Left lobe of liver (tissue), 2 donors: ENCODE measurements at places on chromosomes 11 and 22. TPM values are rescaled to one million over a fixed set of nuclear protein-coding genes. Genes with fewer than 3 reads are reported as not detected.

RAB1B gene
- total RNA-seq: 58.0 TPM

UVRAG gene
- total RNA-seq: 8.8 TPM

MMP10 gene
- not detected for total RNA-seq

PDE3B gene
- 41.1 TPM for total RNA-seq

CXCR5 gene
- total RNA-seq: 0.08 TPM

TMEM121B gene
- 0.10 TPM for total RNA-seq

DUSP18 gene
- 0.70 TPM for total RNA-seq

ACTN3 gene
- total RNA-seq: not detected

CALCA gene
- total RNA-seq: 0.73 TPM

CDC42BPG gene
- total RNA-seq: 1.2 TPM

ABCC8 gene
- total RNA-seq: 0.83 TPM

GNAZ gene
- 0.33 TPM for total RNA-seq

TPBGL gene
- total RNA-seq: not detected

OR4A16 gene
- total RNA-seq: not detected

OR5P2 gene
- not detected for total RNA-seq

MMP13 gene
- total RNA-seq: not detected

SLC5A12 gene
- total RNA-seq: 0.20 TPM

PRSS23 gene
- 10.2 TPM for total RNA-seq

CRYBB2 gene
- not detected for total RNA-seq

CATSPERZ gene
- total RNA-seq: not detected

KCNJ1 gene
- total RNA-seq: not detected

MIOX gene
- total RNA-seq: not detected

SCGB1C1 gene
- total RNA-seq: not detected

TMEM132A gene
- total RNA-seq: 2.1 TPM

VWCE gene
- 20.6 TPM for total RNA-seq

LMO2 gene
- total RNA-seq: 5.1 TPM

KCNJ11 gene
- 4.0 TPM for total RNA-seq

WBP2NL gene
- total RNA-seq: 0.53 TPM

VSIG10L2 gene
- total RNA-seq: not detected

GTSE1 gene
- 0.63 TPM for total RNA-seq

ACR gene
- total RNA-seq: 0.83 TPM

YPEL1 gene
- 2.4 TPM for total RNA-seq

MRGPRF gene
- 3.4 TPM for total RNA-seq

OSM gene
- 0.10 TPM for total RNA-seq

ROBO4 gene
- 6.3 TPM for total RNA-seq

HBD gene
- total RNA-seq: 2.1 TPM

SMIM38 gene
- total RNA-seq: not detected

GLYATL2 gene
- total RNA-seq: not detected

ARAP1 gene
- total RNA-seq: 37.5 TPM

FADD gene
- total RNA-seq: 9.0 TPM

E2F8 gene
- 0.08 TPM for total RNA-seq

LARGE2 gene
- total RNA-seq: 2.9 TPM
